Amniotic stem cell (primary cell): ENCODE measurements at places on chromosomes 5 and 9.

DNA sequence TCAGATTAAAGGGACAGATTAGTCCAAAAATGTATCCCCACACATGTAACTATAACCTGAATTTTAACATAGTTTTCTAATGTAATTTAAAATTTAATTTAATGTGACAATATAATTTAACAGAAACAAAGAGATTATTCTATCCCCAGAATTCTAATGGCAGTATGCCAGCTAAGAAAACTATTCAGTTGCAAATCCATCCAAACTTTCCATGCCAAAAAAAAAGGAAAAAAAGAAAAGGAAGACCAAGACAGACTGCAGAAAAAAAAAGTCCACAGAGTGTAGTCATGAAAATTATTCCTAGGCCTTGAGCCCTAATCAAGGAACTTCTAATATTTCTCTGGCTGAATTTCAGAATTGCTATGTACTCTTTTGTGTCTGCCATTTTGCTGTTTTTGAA, 217.6 kb downstream of the CDH18 start:
- DNase-seq, result no peak

DNA sequence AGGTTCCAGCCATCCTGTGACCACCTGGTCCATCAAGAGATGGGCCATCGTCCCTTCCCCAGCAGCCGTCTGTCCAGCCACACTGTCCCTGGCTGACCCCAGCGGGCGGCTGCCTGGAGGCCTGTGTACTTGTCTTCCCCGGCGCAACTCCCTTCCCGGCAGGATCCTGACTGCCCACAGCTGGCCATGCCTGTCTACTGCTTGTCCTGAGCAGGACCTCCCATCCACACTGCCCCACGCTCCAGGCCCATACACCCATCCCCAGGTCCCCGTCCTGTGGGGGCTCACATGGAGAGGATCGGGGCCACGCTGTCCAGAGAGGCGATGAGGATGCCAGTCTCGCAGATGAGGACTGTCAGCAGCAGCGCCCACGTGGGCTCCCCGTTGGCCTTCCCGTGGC, 35.5 kb downstream of the SLC12A7 start:
- DNase-seq, result no peak

DNA sequence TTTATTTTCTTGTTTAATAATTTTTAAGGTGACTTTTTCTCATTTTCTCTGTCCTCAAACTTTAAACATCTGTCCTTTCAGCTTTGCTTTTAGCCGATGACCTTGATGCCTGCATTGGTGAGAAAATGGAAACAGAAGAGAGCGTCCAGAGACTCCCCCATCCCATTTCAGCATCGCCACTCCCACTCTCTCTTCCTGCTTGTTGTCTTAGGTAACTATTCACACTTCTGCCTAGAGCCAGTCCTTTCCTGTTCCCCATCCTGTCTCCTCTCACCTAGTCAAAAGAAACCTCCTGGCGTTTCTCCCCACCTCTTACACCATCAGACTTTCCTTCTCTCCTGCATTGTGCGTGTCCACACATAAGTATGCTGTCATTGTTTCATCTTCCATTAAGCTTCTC, 124.6 kb downstream of the MAST4 start:
- no peak for DNase-seq

DNA sequence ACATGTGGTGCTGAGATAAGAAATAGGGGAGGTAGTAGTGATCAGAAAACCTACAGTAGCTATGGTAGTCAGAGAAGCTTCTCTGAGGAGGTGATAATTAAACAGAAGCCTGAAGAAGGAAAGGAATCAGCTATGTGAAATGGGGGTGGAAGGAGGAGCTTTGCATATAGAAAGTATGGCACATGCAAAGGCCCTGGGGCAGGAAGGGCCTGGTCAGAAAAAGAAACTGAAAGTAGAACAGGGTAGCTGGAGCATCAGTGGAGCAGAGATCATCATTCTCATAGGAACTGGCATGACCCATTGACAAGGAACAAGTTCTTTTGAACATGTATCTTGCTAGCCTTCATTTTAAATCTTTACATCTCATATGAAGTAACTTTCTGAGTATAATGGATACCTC, 80.7 kb upstream of the ADRA1B start:
- no peak for DNase-seq

DNA sequence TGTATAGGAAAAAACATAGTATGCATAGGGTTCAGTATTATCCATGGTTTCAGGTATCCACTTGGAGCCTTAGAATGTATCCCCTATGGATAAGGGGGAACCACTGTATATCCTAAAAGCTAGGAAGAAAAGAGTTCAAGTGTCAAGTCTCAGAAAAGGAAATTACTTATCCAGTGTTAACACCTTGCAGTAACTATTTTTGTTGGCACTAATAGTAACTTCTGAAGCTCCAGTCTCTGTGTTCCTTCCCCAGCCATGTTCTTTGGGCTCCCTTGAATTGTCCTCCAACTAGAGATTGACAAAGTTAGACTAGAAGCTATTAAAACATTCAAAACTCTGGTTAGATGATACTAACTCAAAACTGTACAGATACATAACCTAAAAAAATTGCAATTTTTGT, 370.8 kb downstream of the NFIB start:
- no peak for DNase-seq

- DNase-seq, result no peak
Measured at GRCh38 chr5:112036206-112036605, 279.2 kb upstream of the NREP start.
